RWPE2 (cell line): ENCODE measurements at places on chromosomes 6 and 20.

GRCh38 chr6:132511210-132511830 lies 1.6 kb downstream of the STX7 start:
- no peak for DNase-seq

- DNase-seq, result no peak
These were observed 246.2 kb upstream of the NRSN1 start for GRCh38 chr6:23879816-23880215.

- no peak for DNase-seq
These were observed 138.9 kb upstream of the TMEM170B start for GRCh38 chr6:11398451-11399326.

DNA sequence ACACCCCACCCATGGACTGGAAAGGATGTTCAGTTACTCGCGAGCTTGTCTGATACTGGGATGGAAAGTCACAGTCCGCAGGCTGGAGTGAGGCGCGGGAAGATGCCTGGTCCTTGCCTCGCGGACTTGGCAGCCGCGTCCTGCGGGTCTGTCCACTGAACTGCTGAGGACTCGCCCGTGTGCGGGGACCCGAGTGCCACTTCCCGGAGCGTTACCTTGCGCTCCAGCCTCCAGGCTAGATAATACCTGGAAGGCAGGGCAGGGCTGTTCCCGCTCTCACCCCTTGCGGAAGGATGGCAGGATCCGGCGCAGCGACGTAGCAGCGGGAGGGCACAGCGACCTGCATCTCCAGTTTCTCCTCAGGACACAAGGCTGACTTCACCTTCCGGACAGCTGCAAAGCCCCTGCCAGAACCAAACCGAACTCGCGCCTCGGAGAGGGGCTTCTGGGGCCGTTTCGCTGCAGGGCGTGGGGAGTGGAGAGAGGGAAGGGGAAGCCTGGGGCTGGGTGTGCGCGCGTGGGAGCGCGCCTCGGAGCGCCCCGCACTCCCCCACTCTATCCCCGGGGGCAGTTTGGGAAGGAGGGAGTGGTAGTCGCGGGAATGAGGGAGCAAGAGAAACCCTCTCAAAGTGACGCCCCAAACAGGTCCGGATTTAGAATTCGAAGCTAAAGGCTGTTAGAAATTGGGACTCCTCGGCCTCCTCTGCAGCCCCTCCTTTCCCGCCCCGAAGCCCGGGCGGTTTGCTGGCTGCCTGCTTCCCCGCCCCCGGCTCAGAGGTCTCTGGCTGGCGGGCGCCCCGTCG lies at the start of gene KCNQ5:
TSS of gene KCNQ5 (plus strand) at position 774 of the 803 bp plus-strand sequence.
- no peak for DNase-seq

DNA sequence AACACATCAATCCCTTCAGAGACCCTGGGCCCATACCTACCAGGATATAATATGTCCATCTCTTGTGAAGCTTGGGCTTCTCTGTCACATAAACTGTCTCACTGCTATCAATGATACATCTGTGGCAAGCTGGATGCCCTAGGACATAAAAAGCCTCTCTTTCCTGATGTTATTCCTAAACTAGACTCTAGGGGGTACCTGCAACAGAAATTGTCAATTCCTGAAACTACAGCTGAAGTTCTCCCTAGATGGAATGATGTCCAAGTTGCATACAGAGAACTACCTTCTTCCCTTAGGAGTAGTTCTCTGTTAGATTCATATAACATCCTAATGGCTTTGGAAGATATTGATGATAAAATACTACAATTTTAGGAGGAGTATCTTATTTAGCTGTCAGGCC lies 35.8 kb downstream of the TBX18 start:
- DNase-seq, result no peak

GRCh38 chr6:27679964-27680694 lies 207.2 kb upstream of the ZNF184 start:
- DNase-seq, result no peak

- no peak for DNase-seq
These were observed 226.5 kb downstream of the CBLN4 start for GRCh38 chr20:55778796-55779195.

- no peak for DNase-seq
These were observed 31.6 kb upstream of the LY86 start for GRCh38 chr6:6556738-6557503.

- peak; percentile 76 for DNase-seq
These were observed 12.8 kb upstream of the BPI start for GRCh38 chr20:38290829-38291814.

DNA sequence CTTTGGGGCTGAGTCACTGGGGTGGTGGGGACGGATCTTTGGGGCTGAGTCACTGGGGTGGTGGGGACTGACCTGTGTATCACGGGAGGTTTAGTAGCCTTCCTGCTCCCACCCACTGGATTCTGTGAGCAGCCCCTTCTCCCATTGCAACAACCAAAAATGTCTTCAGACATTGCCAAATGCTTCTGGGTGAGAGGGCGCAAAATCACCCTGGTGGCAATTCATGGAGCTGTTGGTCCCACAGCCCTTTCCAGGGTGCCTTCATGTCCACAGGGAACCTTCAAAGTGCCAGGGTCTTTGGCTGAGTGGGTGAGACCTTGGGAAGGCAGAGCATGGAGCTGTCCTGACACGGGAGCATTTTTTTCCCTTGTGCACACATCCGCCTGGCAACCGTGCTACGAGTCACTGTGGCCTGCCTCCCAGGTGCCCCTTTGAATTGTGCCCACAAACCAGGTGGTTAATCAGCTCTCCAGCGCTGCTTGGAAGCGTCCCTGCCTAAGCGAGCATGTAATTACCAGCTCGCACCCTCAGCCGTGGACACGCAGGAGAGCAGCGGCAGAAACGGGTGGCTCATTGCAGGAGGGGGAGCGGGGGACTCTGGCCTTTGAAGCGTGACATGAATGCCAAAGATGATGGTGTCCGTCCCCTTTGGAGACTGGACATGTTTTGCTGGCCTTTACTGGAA lies 27.4 kb upstream of the APCDD1L start:
- DNase-seq, result peak; percentile 80

GRCh38 chr20:57943291-57943690 lies 233.5 kb upstream of the PMEPA1 start:
- DNase-seq, result no peak

DNA sequence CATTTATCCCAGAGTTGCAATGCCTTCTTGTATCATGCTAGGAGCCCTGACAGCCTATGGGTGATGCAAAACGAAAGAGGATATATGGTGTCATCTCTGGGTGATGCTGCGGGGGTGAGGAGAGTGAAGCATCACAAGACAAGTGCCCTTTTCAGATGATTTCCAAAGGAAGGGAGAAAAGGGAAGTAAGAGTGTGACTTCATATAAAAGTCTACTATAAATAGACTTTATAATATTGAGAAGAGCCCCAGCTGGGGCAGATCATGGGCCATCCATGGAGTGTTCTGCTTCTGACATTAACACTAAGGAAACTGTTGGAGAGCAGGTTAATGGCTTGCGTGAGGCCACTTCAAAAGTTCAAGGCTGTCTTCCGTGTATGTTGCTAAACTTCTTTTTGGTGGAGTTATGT lies 4.4 kb downstream of the CD83 start:
- DNase-seq, result no peak

GRCh38 chr6:16583144-16583762 lies 178.0 kb downstream of the ATXN1 start:
- no peak for DNase-seq

DNA sequence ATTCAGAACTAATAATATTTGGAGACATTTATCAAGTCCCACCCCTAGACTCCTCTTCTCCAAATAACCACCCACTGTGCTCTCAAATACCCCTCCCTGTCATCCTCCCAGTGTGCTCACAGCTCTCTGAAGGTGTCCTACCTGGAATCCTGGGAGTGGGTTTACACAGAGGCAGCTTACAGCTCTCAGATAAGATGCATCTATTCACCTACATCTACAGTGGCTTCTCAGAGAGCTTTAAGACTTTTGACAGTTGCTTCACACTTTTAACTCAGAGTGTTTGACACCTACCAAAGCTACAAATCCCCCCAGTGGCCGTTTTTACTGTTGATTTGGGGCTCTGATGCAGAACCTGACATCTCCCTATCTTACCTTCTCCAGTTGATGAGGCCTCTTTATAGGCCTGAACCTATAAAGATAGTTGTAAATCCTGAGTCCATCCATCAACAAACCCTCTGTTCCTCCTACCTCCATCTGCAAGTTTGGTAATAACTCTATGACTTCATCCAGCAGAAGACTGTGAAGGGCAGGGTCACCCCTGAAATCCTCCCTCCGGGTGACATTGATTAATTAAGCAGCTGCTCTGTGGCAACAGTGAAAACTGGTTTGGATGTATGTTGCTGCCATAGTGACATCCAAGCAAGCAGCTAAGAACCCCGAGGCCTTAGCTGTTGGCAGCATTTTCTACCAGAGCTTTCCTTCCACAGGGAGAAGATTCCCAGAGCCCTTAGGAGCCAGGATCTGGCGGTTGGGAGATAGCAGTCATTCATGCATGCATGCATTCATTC lies 226.1 kb upstream of the RREB1 start:
- no peak for DNase-seq

DNA sequence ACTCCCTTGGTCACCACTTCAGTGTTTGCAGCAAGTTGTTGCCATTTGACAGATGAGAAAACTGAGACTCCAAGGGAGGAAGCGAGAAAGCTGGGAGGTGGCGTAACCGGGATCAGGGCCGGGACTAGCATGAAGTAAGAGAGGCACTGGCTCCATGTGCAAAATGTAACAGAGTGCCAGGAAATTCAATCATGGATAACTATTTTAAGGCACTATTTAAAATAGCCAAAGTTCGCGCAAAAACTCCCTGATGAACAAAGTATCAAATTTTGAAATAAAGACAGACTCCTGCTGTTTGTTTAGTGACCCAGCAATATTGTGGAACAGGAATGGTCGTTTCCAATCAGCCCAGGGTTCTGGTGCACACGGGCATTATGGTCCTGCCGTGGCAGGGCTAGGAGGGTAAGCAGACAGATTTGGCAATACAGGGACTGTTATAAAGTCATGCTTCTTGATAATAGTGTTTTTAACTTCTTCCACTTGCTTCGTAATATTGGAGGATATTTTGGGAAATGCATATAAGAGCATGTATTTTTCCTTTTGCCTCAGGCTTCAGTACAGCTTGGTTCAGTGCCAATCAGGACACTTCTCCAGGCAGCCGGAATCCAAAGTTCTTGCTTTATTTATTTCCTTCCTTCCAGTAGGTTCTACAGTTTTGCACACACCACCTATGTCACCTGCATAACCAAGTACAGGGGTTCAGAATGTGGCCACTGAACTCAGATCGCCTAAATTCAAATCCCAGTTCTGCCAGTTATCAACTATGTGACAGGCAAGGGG lies 141.6 kb downstream of the EYA2 start:
- DNase-seq, result no peak

GRCh38 chr6:16059496-16059895 lies 69.4 kb upstream of the MYLIP start:
- DNase-seq, result no peak

- no peak for DNase-seq
These were observed 175.4 kb upstream of the KCNQ5 start for GRCh38 chr6:72446430-72446829.

DNA sequence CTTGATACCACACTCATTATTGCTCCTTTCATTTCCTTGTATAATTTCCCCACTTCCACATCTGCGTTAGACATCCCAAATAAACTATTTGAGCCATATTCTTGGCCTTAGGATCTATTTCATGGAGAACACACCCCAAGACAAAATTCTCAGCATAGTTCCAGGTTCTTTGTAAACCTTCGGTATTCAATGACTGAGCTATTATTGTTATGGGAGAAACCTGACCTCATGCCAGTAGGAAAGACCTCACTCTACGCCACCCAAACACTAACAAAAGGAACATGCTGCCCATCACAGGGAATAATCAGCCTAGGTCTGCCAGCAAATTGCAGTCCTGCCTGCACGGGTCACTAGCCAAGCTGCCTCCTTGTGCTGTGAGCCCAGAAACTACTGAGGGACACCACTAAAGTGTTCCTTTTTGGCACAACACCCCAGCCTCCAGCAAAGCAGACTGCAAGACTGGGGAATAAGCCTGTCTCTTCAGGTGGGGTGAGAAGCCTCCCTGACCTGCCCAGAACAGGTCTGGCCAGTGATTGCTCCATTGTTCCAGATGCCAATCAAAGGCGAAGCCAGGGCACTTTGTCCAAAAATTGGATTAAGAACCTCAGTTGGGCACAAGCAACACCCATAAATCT lies 371.8 kb downstream of the MAFB start:
- no peak for DNase-seq

GRCh38 chr6:169362501-169363121 lies 109.0 kb upstream of the THBS2 start:
- no peak for DNase-seq

DNA sequence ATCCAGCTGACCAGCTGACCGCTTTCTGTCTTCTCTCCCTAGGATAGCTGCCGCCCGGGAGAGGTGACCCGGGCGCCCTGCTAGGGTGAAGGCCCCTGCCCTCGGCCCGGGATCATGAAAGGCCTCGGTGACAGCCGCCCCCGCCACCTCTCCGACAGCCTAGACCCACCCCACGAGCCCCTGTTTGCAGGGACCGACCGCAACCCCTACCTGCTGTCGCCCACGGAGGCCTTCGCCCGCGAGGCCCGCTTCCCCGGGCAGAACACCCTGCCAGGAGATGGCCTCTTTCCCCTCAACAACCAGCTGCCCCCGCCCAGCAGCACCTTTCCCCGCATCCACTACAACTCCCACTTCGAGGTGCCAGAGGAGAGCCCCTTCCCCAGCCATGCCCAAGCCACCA lies 109.7 kb upstream of the MYL9 start:
- no peak for DNase-seq

GRCh38 chr20:62320581-62321354 lies 18.0 kb downstream of the ADRM1 start:
- DNase-seq, result peak; percentile 92
